Putamen (tissue), 1 donor: ENCODE measurements at places on chromosomes 2 and 18.

DNA sequence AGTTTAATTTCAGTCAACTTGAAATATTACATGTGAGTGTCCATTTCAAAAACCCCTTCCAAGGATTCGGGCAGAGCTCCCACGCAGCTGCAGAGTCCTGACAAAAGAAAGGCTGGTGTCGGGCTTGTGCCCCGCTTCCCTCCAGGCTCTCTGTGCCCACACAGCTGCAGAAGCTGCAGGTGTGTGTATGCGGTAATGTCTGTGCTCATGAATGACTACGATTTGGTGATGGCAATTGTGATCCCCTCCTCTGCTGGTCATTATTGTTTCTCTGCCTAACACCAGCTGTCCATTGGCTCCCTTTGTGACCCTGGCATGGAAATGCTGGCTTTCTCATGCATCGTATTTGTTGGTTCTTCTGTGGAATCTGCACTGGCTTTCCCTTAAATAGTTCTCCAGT is 224.8 kb downstream of the NUP35 start:
- peak; percentile 70 for DNase-seq

DNA sequence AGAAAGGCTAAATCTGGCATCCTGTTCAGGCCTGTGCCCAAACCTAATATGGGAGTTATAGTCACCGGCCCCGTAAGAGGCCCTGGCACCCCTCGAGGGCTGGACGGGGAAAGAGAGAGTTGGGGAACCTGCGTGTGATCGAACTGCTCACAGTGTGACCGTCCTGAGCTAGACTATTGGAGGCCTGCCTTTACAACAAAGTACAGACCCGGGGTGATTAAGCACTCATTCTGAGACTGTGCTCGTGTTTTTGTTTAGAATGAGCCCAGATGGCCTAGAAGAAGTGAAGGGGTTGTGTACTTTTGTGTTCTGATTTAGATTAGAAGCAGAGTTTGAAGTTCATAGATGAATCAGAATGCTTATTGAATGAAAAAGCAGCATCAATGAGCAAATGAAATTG is 115.3 kb downstream of the ACOXL start:
- no peak for DNase-seq

DNA sequence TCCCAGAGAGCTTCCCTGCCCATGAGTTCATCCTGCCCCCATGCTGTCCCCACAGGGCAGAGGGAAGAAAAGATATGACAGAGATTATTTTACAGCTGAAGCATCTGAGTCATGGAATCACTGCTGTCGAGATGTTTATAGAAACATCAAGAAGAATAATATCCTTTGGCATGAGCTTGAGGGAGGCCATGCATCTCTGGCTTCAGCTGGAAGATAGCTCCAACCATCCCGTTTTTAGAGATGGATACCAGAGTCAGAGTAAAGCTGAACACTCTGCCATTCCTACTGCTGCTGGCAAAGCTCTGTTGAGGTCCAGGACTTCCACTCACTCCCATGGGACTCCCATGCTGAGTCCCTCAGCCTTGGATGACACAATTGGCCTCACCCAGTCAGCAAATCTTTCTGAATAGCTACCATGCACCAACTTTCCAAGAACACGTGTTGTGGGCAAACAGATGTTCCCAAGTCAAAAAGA is 167.8 kb downstream of the TTC32 start:
- DNase-seq, result no peak

DNA sequence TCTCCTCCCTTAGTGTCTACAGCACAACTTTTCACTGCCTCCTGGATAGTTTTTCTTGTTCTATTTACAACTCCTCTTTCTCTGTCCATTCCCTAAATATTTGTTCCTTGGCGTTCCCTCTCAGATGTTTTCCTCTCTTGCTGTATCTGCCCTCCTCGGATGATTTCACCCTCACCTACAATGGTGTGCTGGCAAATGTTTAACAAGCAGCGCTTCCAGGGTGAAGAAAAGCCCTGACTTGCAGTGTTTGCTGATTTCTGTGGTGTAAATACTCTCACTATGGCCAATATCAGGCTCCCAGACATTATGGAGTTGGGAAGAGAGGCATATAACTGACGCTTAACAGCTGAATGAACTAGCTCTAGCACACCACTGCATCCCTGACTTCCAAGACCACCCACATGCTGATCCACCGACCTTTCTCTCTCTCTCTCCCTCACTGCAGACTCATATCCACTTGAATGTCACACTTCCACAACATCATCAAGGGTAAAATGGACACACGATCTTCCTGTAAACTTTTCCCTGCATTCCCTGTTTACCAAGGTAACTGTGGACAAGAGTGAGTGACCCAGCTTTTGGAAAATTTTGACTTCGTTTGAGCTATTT is 31.5 kb upstream of the SPTBN1 start:
- DNase-seq, result no peak

DNA sequence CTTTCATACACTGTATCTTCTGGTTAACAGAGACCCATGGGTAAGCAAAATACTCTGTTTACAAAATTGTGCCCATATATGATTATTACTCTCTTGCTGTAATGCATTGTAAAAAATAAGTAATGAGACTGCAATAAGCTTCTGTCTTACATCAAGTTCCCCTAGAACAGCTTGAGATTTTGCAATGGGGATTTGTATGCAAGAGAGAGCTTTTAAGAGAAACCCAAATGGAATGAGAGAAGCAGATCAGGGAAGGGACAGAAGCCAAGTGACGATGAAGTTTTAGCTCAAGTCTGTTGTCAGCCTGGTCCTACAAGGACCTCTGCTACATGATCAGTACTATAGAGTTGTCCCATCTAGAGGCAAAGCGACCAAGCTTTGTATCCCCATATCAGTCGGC is 218.1 kb upstream of the VWC2L start:
- no peak for DNase-seq

GRCh38 chr2:139411236-139411635 is 631.0 kb upstream of the NXPH2 start:
- DNase-seq, result no peak

DNA sequence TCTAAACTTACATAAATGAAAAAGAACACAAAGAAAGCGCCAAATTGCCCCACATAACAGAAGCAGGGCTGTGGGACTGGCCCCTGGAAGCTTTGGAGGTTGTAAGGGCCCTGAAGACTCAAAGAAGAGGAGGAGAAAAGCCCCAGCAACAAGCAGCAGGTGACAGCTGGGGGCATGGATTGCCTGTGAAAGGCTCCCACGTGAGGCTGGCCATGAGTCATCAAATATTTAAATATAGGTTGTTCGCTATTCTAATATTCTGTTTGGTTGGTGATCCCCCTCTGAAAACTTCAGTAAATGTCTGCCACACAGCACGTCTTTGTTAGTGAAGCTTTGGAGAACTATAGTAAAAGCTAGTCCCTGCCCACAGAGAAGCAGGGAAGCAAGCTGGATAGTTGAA is 132.4 kb downstream of the MREG start:
- DNase-seq, result no peak

GRCh38 chr2:234478121-234478858 is 18.6 kb downstream of the ARL4C start:
- DNase-seq, result no peak
